CD4-positive, alpha-beta T cell treated with Interleukin-10 for 1 hour (primary cell): ENCODE measurements at places on chromosomes 16 and 17.
A peak's percentile ranks its signal among the peaks of the same experiment; 100 is the strongest.

- DNase-seq, result no peak
Measured at GRCh38 chr16:67884-68789, 4.3 kb downstream of the RHBDF1 start.

- no peak for DNase-seq
Measured at GRCh38 chr17:40936437-40936971, 942 bp downstream of the KRT23 start.

DNA sequence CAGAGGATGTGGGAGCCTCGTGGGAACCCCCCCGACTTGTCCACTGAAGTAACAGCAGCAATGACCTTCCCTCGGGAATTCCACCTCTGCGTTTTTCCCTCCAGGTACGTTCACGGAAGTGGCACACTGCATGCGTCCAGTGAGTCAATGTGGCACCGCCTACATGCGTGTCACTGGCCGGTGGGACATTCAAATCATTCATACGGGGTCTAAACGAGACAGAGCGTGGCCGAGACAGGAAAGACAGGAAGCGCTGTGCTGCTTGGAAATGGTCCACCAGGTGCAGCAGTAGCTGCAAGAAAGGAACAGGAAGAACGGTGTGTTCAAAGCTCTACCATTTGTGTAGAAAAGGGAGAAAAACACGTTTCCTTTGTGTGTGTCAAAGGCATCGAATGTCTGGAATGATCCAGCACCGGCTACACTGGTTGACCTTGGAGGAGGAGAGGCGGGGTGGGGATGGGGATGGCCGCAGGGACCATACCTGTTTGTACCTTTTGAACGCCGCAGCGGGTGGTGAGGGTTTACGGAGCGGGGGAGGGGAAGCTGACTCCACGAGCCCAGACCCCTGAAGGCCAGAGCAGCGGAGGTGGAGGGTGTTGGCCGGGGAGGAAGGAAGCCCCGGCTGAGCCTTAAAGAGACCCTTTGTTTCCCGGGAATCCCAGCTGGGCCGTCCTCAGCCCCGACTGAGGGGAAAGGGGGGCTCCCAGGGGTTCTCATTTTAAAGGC lies 1.7 kb upstream of the PGAP6 start:
- DNase-seq, result peak; percentile 50

GRCh38 chr16:87704754-87705353 lies 60.9 kb downstream of the KLHDC4 start:
- no peak for DNase-seq

GRCh38 chr17:40317880-40318829 lies 9.2 kb downstream of the RARA start:
- peak; percentile 94 for DNase-seq

DNA sequence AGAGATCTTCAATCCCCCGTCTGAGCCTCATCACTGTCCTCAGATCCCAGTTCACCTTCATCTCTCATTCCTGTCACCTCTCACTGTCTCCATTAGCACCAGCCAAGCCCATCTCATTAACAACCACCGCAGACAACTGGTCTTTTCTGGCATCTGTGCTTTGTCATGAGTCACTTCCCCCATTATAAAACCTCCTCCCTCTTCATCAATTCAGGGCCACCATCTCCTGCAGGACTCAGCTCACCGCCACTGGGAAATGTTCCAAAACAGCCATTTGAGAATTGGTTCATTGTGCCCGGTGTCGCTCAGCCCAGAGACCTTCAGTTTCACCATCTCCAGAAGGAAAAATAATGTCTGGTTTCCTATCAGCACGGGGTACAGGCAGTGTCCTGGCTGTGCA lies 56.9 kb upstream of the TEKT3 start:
- no peak for DNase-seq

DNA sequence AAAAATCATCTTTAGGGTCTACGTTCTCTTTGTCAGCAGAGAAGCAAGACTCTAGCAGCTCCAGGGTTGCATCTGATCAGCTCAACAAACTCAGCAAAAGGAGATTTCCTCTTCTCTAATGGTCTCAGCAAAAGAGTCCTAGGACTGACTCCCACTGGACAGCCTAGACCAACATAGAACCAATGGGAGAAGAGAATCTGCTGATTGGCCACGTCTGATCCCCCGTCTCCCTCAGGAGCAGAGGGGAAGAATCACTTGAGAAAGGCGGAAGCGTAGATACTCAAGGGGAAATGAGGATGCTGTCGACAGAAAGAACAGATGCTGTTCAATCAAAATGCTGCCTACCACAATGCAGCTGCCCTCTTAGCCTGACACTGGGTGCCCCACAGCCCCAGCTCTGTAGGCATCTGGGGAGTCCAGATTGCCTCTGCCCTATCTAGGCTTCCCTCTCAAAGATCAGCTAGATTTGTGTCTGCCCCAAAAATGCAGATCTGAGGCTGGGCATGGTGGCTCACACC lies 31.5 kb upstream of the EMP2 start:
- DNase-seq, result no peak

DNA sequence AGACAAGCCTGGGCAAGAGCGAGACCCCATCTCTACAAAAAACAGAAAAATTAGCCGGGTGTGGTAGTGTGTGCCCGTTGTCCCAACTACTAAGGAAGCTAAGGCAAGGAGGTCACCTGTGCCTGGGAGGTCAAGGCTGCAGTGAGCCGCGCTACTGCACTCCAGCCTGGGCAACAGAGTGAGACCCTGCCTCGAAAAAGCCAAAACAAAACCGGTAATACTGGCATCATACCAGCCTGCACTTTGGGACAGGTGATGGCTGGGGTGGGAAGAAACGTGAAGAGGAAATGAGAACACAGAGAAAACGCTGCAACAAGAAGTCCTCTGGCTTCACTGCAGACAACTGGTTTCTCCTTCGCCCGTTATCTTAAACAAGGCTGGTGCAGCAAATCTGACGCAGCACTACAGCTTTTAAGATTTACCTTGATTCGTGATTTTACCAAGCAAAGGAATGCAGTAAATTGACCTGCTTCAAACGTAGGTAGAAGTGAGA lies 725 bp upstream of the CASC3 start:
- DNase-seq, result no peak

- DNase-seq, result no peak
Measured at GRCh38 chr17:53630638-53631037, 192.1 kb upstream of the KIF2B start.

DNA sequence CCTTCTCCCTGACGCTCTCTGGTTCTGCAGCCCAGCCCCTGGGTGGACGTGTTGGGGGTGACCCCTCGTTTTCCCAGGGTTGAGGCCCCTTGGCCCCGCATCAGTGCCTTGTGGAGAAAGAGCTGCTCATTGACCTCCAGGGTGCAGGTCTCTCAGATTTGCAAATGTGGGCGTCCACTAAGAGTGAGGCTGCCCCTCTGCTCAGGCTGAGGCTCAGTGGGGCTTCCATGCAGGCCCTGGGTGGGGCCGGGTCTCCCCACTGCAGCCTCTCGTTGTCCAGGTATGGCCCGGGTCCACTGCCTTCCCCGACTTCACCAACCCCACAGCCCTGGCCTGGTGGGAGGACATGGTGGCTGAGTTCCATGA lies 9.0 kb downstream of the GAA start:
- no peak for DNase-seq

DNA sequence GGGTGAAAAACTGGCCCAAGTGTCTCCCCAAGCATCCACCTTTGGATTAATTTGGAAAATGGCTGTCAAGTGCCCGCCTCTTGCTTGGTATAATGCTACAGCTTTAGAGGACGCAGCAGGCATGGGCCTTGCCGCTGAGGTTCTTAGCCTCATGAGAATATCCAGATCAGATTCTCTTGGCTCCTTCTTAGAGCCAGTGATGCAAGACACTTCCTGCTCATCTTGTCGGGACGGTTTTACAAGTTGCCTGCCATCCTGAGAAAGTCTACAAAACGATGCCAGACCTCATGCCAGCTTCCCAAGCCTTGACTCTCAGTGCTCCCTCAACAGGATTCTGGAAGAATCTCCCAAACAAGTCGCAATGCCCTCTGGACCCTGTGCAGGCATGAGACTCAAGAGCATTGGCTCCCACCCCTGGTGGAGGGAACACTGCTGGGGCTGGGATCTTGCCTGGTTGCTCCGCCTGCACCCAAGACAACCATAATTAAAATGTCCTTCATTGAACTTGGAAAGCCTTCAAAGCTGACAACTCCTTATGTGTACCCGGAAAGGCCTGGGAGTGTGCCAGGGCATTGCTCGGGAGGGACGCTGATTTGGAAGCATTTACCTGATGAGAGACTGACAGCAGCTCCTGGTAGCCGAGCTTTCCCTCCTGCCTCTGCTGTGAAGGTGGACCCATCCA lies 25.8 kb upstream of the STH start:
- DNase-seq, result no peak

DNA sequence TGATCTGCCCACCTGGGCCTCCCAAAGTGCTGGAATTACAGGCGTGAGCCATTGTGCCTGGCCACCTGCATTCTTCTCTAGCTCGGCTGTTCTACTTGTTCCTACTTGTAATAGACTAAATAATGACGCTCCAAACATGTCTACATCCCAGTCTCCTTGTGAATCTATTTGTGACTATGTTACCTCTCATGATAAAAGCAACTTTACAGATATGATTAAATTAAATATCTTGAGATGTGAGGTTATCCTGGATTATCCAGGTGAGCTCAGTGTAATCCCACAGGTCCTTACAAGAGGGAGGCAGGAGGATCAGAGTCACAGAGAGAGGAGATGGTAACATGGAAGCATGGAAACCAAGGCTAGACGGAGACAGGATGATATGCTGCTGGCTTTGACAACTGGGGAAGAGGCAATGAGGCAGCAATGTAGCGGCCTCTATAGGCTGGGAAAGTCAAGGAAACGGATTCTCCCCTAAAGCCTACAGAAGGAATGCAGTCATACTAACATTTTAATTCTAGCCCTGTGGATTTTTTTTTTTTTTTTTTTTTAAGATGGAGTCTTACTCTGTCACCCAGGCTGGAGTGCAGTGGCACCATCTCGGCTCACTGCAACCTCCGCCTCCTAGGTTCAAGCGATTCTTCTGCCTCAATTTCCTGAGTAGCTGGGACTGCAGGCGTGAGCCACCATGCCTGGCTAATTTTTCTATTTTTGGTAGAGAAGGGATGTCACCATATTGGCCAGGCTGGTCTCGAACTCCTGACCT lies 5.0 kb upstream of the LASP1 start:
- DNase-seq, result no peak

DNA sequence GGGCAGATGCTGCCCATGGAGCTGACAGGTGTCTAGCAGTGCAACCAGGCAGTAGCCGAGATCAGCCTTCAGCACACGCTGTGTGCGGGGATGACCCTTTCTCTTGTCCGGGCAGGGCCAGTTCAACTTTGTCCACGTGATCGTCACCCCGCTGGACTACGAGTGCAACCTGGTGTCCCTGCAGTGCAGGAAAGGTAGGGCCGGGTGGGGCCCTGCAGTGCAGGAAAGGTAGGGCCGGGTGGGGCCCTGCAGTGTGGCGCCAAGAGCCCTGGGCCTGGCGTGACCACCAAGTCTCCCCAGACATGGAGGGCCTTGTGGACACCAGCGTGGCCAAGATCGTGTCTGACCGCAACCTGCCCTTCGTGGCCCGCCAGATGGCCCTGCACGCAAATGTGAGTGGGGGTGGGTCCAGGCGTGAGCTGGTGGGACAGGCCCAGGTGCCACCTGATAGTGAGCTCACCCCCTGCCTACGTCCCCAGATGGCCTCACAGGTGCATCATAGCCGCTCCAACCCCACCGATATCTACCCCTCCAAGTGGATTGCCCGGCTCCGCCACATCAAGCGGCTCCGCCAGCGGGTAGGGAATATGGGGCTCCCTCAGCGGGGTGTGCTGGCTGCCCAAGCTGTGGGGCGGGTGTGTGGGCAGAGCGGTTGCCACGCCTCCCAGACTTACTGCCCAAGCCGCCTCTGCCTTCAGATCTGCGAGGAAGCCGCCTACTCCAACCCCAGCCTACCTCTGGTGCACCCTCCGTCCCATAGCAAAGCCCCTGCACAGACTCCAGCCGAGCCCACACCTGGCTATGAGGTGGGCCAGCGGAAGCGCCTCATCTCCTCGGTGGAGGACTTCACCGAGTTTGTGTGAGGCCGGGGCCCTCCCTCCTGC lies 40.2 kb downstream of the TSC2 start:
- DNase-seq, result no peak

- peak; percentile 32 for DNase-seq
Measured at GRCh38 chr17:58513267-58513964, 1.0 kb downstream of the MTMR4 start.

DNA sequence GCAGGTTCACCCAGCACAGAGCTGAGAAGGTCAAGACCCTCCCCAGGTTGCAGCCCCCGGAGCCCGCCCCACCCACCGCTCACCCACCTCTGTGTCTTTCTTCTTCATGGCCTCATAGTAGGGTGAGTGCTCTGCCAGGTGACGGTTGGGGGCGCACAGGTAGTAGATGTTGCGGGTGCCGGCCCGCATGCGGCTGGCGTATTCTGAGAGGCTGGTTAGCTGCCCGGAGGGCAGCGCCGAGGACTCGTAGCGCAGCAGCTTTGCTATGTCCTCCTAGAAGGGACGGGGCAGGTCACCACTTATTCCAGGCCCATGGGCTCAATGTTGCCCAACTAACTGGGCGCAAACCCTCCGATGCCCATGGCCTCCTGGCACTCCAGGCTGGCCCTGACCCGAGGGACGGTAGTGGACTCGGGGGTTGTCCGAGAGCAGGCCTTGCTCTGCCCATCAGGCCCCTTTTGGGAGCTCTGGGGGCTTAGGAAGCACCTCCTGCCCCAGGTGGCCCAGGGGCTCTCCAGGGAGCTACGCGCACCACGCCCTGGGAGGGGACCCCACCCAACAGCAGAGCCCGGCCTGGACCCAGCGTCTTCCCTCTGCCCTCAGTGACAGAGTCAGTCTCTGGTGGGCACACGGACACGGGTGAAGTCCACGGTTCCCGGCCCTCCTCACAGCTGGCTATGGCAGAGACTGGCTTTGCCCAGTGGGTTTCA lies 9.9 kb downstream of the DNASE1 start:
- DNase-seq, result no peak
